ENCODE measurements at places on chromosomes 4 and X. TPM values are rescaled to one million over a fixed set of nuclear protein-coding genes. Genes with fewer than 3 reads are reported as not detected.

HNRNPDL gene
- 612 TPM for polyA plus RNA-seq

AFF2 gene
- polyA plus RNA-seq = 5.2 TPM

ERAS gene
- polyA plus RNA-seq = 0.17 TPM

PPARGC1A gene
- polyA plus RNA-seq = 4.9 TPM

CENPVL2 gene
- polyA plus RNA-seq = not detected

MSX1 gene
- polyA plus RNA-seq = 1.4 TPM

RPS6KA6 gene
- polyA plus RNA-seq = 11.2 TPM

CXXC4 gene
- polyA plus RNA-seq = 15.6 TPM

MAGEA2 gene
- polyA plus RNA-seq = not detected
